Activated T-helper 1 cell treated with Interleukin-2 at 50 U/mL for 16 hours (primary cell): ENCODE measurements at places on chromosomes 6 and 20.

DNA sequence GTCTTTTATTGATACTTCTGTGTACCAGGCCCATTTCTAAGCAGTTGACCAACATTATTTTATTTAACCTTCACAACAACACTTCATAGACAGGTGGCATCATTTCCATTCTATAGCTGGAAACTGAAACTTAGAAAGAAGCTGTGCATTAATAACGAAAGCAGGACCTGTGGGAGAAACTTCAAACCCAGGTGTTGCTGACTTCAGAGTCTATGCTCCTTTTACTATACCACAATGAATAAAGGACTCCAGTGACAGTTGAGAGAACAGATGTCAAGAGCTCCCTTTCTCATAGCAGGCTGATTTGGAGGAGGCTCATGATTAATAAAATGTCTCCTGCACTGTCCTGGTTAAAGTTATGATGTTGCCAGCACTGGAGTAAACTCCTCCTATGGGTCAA, 56.6 kb upstream of the POU3F2 start:
- DNase-seq, result no peak

DNA sequence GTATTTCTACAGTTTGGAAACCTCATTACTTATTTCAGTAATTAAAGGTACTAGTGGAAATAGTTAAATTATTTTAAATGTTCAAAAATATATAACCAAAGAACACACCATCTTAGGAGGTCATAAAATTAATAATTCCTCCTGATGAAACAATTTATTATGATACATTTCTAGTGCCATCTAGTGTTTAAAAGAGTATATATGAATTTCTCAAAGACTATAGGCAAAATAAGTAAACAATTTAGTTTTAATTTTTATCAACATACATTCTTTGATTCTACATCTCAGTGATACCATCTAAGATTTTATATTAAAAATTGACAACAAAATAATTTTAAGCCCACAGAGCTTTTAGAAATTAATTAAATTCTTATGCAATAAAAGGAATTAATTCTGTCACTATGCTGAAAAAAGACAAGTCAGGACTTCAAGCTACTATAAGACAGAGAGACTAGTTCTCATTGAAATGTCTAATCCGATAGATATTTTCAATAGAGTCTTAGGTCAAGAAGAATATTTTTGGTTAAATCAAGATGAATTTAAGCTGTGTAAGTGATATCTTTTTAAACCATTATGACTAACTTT, 107.8 kb upstream of the RNF217 start:
- no peak for DNase-seq

DNA sequence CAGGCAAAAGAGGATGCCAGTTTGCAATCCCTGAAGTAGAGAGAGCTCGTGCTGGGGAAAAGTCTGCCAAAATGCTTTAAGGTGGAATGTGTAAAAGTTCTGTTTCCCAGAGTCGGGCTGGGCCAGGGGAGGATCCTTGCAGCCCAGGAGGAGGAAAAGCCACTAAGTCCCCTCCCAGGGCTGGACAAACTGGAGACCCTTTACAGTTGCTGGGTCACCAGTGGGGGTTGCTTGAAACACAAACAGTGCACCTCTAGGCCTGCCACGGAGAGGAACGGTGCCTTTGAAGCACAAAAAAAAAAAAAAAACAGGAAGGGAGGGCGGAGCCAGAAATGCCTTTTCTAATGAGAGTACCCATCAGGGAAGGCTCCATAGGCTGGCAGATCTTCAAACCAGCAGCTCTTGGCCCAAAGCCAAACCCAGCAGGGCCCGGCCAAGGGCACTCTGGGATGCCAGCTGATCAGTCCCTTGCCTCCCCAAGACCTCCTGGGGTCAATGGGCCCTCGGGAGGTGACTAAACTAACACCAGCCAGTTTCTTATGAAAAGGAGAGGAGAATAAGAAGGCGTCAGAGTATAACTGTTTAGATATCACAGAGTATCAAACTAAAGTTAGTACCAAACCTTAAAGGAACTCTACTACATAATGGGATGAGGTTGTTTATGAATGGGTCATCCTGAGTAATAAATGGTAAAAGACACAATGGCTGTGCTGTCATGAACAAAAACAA, 23.7 kb downstream of the HLA-A start:
- peak; percentile 36 for DNase-seq

- no peak for DNase-seq
These were observed 26.3 kb downstream of the PRDM1 start for GRCh38 chr6:106112433-106112832.

DNA sequence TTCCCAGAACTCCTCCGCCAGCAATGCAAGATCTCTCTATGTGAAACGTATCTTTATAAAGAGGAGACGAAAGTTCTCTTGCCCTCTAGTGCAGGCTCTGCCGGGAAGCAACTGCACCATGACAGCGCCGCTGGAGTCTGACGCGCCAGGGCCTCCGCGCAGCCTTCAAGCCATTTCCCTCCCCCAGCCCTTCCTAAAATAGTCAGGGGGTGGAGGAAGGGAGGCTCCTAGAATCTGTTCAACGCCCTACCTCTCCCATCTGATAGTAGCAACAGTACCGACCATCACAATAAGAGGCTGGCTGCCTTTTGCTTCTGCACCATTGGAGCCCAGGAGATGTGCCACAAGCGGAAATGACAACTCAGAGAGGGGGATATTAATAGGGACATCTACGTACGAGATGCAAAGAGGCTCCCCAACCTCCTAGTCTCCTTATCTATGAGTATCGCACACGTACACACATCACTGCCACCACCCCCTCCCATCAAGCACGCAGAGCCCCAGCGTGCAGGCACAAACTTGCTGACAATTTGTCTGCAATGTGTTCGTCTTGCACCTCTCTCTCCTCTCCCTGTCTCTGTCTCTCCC, 1.0 kb downstream of the SYNE1 start:
- DNase-seq, result no peak

GRCh38 chr20:32623667-32624157, 38.6 kb upstream of the NOL4L start:
- DNase-seq, result no peak

DNA sequence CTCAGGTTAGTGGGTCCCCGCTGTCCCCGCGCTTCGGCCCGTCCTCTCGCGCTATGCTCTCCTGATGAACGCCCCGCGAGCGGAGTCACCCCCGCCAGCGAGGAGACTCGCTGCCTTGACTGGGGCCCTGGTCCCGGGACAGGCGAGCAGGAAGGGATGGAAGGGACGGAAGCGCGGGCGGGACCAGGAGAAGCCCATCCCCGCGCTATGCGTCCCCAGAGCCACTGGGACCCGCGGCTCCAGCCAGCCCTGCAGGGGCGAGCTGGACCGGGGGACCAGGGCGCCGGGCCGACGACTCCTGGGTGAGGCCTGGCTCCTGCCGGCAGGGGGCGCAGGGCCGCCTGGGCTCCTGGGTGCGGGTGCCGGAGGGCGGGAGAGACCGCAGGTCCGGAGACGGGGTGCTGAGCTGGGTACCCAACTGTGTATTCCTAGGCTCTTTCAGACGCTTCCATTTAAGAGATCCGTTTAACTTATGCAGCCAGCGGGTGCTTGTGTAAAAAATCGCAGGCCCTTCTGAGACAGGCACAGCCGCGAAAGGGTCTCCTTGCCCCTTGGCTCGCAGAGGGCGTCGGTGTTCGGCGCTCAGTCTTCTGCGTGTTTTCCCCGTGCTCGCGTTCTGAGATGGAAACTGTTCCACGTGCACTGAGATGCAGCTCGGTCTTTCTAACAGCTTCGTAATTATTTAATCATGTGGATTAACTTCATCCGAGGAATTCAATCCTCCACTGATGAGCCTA, 580 bp upstream of the SYCP2 start:
- peak; percentile 65 for DNase-seq

GRCh38 chr6:69861986-69862385, 4.4 kb upstream of the COL19A1 start:
- no peak for DNase-seq

DNA sequence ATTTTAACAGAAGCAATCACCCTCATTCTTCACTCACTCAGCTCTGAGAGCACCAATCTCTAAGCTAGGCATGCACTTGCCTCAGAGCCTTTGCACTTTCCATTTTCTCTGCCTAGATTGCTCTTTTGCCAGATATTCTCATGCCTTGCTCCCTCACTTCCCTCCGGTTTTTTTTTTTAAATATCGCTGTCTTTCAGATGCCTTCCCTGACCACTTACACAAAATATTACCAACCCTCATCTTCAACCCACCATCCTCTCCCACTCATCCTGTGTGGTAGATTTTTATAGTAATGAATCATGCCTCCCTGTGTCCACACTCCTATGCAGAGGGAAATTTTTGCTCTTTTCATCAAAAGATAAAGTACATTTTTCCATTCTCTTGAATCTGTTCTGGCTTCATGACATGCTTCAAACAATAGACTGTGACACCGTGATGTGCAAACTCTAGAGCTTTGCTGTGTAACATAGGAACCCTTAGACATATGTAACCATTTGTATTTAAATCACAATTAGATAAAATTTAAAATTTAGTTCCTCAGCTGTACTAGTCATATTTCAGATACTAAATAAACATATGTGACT, 437.1 kb downstream of the UTRN start:
- DNase-seq, result no peak

DNA sequence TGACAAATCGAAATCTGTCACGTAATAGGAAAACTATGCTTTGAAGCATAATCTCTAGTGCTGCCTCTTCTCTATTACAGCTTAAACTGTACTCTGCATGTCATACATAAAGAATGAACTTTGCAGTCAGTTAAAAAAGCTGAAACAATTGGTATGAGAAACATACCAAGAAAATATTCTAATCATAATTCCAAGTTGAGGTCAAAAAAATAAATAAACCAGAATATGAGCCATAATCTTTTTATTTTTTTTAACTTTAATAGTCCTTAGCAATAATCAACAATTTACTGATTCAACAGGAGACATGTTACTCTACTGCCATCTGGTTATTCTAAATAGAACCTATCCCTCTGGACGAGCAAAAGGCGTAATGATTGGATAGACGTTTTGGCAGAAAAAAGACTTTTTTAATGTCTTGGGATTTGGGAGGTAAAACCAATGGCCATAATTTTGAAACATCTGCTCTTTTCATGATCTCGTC, 224.4 kb upstream of the FLRT3 start:
- no peak for DNase-seq

GRCh38 chr6:1067346-1067745, 244.6 kb upstream of the FOXQ1 start:
- DNase-seq, result no peak

DNA sequence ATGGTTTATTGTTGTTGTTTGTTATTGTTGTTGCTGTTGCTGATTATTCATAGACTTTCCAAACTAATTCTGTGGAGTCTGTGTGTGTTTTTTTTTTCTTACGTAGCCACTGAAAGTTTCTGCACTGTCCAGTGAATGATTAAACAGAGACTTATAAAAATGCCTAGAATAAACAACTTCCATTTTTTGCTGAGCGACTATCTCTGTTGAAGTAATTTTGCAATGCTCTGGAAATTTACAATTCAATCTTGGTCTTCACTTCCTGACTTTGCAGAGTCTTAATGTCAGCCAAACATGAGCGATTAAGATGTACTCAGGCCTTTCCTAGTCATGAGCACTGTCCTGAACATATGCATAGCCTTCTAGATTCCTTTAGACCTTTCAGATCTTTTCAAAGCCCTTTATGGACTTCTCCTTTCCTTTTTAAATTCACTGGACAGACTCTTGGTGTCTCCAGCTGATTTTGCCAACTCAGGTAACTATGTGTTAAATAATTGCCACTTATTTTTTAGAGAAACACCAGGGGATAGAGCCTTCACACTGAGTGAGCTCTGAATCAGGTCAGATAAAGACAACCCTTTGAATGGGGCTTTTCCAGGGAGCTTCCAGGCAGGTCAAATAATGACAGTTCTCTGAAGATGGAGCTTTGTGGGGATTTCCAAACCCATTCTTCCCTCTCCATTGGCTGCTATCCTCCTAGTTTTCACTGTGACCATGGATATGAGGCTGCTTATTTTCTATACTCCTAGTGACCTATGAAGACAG, 622.8 kb upstream of the EPHA7 start:
- DNase-seq, result no peak

GRCh38 chr20:32678948-32679347, 5.2 kb upstream of the C20orf203 start:
- no peak for DNase-seq

GRCh38 chr20:22623211-22623610, 38.8 kb upstream of the FOXA2 start:
- DNase-seq, result no peak

DNA sequence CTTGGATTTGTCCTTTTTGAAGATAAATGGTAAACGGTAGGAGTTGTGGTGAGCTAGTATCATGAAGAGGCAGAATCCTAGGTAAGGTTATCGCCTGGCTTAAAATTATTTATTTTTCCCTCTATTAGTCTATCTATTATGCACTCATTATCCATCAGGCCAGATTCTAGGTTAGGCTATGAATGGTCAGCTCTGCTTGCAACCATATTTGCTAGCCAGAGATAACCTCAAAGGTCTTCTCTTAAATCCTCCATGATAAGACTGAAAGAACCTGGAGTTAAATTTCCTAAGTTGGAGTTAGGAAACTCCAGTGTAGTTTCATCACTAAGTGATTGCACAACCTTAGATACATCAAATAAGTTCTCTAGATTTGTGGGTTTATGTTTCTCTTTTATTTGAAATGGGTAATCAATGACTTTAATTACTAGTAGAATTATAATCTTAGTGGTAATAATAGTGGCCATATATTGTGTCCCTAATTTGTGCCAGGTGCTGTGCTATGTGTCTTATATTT, 302.1 kb upstream of the RUNX2 start:
- DNase-seq, result no peak

DNA sequence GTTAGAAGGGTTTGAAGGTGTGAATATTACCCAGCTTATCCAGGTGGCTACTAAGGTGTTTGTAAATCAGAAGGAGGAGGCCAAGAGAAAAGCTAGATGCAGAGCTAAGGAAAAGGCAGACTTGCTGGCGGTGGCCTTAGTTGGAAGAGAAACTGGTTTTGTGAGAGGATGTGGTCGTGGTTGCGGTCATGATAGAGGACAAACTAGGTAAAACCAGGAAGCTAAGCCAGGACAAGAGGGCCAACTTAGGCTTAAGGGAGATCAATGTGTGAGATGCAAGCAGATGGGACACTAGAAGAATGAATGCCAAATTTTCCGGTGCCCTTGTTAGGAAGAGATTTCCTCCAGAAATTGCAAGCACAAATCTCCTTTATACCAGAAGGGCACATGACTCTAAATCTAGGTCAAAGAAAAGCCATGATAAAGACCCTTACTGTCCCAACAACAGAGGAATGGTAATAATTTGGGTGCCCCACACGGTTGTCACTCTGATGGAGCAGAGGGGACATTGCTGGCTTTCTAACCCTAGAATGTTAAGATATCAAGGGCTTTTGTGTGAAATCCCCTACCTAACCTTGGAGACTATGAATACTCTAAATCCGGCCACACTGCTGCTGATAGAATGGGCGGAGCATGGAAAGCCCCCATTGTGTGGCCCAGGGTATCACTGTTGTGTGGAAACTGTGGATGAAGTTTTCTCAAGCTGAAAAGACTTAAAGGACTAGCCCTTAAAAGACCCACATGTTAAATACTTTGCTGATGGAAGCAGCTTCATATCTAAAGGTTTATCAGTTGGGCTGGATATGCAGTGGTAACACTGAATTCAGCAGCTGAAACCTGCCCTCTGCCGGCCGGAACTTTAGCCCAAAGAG, 7.8 kb downstream of the IL22RA2 start:
- no peak for DNase-seq

DNA sequence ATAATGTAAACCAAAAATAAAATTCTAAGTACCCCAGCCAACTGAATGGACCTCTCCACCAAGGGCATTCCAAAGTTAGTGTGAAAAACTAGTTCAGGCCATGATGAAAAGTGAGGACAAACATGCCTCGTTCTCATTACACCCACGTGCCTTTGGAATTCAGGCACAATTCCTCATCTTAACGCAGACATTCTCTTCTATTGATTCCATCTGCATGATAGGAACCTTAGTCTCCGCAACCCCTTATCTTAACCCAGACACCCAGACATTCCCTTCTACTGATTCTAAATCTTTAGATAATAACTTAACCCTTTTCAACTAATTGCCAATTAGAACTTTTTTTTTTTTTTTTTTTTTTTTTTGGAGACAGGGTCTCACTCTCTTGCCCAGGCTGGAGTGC, 7.6 kb upstream of the SERPINB6 start:
- DNase-seq, result no peak
